ENCODE measurements at places on chromosomes 7 and 10.
A peak's percentile ranks its signal among the peaks of the same experiment; 100 is the strongest.

- DNase-seq, result no peak
Observed at GRCh38 chr10:74071157-74071556, 73.2 kb downstream of the VCL start.

DNA sequence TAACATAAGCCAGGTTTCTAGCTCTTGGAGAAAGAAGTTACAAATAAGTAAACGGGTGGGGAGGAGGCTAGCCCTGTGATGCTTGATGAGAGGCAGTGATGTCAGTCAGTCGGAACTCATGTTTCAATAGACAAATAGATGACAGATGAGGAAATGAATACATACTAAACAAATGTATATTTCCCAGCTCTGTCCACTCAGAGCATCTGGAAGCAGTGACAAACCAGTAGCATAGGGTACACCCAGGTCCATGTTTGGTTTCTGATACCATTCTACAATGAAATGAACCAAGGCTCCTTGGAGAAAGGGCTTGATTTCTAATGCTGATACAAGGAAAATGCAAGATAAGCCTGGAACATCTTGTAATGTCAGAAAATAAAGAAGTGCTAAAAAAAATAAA is 30.6 kb downstream of the PODXL start:
- no peak for DNase-seq

GRCh38 chr7:91710881-91711280 is 169.6 kb downstream of the MTERF1 start:
- DNase-seq, result no peak

- DNase-seq, result no peak
Observed at GRCh38 chr10:78931321-78932053, 137.3 kb upstream of the ZMIZ1 start.

DNA sequence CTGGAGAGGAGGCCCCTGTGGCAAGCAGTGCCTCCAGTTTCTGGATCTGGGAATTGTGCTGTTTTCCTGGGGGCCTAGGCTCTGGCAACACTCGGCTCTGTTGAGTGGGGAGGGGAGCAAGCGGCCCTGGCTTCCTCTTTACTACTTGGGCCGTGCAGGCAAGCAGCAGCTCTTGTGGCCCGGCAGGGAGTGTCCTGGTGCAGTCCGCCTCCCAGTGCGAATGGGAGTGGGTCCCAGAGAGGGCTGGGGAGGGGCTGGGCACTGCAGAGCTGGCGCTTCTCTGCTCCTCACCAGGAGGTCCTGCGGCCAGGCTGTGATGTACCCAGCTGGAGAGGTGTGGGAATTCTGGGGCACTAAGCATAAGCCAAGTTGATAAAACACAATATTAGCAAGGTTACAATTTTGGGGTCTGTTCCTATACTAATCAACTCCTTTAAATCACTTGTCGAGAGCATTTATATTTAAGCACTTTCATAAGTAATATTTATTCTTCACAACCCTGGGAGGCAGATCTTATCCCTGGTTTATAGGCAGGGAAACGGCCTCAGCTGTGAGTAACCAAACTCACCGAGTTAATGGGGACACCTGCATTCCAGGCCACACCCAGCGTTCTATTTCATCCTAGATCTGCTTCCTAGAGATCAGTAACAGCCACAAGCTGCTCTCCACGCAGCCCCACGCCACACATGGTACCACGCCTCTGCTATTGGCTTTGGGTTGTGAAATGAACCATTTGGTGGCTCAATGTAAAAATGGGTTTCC is 183.4 kb upstream of the PLXNA4 start:
- DNase-seq, result no peak

DNA sequence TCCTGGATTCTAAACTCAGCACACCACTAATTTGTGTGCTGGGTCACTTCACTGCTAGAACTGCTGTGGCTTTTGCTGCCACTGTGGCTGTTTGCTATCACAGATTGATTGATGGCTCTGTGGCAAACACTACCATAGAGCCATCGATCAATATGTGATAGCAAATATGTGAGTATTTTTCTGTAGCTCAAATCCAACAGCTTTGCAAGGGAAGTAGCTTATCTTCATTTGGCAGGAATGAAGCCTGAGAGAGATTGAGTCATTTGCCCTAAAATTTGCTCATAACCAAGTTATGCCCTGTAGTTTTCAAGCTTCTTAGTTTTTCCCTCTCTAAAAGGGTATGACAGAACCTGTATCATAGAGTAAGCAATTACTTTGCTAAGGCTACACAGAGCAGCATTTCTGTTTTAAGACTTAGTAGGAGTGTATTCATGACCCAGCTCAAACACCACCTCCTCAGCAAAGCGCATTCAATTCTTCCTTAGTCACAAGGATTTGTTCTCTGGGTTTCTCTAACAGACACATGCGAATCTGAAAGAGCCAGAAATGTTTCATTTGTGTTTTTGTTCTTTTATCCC is 43.1 kb downstream of the MINPP1 start:
- no peak for DNase-seq

- no peak for DNase-seq
Observed at GRCh38 chr7:38824948-38825347, 84.0 kb downstream of the VPS41 start.

DNA sequence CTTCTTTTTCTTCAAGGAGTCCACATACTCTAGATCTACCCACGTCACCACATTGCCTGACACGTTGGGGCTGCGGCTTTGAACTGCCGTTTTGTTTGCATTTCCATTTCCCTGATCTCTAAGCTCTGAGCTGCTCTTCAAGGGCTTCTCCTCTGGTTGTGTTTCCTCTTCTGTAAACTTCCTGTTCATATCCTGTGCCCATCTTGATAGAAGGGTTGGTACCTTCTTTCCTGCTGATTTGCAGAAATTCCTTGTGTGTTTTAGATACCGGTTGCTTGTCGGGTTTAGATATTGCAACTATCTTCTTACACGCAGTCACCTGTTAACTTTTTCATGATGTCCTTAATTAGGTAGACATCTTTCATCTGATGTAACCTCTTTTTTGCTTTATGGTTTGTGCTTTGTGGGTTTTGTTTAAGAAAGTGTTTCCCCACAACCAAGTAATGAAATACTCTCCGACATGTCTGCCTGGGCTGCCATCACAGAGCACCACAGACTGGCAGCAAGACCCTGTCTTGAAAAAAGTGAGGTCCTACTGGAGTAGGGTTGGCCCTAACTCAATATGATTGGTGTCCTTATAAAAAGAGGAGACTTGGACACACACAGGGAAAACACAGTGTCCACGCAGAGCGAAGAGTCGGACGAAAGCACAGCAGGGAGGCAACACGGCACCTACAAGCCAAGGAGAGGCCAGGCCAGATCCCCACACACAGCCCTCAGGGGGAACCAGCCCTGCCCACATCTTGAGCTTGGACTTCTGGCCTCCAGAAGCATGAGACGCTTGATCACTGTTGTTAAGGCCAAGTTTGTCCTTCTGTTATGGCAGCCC is 99.1 kb upstream of the PDGFA start:
- peak; percentile 82 for DNase-seq

GRCh38 chr7:155698633-155699032 is 54.2 kb downstream of the RBM33 start:
- no peak for DNase-seq

DNA sequence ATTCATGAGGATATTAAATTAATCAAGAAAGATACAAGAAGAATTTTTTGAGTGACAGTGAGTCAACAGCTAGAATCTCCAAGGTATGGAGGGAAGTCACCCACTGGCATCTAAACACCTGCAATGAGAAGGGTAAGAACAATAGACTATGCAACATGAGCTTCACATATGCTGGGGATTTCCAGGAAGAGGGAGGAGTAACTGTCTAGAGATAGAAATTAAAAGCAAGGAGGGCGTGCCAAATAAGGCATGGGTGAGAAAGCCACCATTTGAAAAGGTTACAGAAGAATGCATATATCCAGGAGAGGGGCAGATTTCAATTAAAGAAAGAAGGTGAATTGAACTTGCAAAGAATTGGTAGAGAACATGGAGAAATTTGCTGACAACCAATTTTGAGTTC is 365.7 kb downstream of the GPR37 start:
- DNase-seq, result no peak

DNA sequence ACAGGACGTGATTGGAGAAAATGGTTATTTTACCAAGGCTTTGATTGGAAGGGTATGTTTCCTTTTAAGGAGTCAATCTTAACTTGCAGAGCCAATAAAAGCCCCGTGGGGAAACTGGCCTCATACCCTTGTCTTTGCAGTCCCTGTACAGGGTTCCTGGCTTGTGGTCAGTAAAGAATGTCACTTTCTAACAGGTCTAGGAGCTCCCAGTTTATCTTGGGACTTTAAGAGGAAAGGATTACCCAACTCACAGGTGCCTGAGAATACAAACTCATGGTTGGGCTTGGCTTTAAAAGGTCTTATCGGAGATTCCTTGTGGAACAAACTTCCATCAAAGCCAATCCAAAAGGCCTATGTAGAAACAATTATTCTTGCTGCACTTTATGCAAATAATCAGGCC is 221.8 kb downstream of the PHF14 start:
- DNase-seq, result no peak

DNA sequence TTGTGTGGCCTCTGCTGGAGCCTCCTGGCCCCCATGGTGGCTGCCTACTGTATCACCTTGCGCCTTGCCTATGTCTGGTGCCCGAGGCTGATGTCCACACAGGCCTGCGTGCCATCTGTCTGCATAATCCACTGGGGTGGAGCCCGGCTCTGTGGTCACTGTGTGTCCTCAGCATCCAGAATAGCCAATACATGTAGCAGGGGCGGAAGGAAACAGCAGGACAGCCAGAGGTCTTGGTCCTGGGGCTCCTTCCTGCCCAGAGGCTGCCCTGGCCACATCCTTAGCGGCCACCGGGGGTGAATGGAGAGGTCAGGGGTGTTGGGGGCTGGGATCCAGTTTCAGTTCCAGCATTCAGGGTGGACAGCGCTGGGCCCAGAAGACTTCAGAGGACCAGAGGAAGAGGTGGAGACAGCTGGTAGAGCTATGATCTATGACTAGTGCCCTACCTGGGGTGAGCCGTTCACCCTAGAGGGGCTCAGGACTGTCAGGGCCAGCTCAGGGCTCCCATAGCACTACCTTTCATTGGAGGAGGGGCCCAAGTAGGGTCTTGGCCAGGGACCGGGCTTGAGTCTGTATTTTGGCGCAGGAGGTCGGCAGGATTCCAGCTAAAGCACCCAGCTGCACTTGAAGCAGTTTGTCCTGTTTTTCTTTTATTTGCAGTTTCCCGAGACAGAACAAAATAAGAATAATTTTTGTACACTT is 15.9 kb downstream of the YKT6 start:
- no peak for DNase-seq

- peak; percentile 72 for DNase-seq
Observed at GRCh38 chr10:3961082-3961481, 176.1 kb upstream of the KLF6 start.

DNA sequence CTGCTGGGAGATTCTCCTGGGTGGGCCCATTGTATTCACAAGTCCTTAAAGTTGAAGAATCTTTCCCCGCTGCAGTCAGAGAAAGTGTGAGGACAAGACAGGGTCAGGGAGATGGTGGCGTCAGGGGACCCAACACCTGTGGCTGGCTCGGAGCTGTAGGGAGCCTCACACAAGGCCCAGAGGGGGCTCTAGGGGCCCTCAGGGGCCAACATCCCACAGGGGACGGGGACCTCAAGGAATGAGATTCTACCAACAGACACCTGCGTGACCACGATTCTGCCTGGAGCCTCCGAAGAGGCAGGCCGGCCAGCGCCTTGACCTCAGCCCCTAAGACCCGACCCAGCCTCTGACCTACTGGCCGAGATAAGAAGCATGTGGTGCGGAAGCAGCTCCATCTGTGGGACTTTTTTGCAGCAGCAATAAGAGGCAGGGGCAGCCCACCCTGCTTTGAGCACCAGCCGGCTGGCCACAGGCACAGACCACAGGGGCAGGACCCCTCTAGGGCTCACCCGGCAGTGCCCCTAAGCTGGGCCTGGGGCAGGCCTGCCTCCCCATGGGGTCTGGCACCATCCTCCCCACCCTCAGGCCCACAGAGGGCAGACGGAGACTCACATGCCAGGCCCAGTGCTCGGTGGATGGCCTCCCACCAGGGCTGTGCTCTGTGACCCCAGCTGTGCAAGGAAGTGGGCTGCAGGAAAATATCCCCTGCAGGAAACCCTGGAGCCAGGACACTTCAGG is 13.2 kb downstream of the RASGEF1A start:
- no peak for DNase-seq

DNA sequence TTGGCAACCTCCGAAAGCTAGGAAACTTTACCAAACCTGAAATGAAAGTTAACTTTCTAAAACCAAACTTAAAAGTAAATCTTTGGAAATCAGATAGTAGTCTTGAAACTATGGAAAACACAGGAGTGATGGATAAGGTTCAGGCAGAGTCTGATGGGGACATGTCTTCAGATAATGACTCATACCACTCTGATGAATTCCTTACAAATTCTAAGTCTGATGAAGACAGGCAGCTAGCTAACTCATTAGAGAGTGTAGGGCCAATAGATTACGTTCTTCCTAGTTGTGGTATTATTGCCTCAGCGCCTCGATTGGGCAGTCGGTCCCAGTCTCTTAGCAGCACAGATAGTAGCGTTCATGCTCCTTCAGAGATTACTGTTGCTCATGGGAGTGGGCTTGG is 45.9 kb downstream of the MCMBP start:
- DNase-seq, result no peak

DNA sequence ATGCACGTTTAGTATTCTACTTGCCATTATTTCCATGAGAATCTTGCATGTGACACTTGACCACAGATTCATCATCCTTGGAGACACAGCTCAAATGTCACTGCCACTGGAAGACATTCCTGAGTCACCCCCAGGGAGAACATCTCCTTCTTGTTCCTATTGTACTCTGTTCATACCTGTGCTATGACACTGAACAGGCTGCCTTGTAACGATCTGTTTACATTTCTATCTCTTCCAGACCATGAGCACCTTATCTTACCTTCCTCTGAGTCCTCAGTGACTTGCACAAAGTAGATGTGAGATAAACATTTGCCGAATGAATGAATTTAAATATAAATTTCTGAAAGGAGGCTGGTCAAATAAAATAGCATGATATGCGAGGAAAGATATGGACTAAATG is 331.9 kb upstream of the LRRN3 start:
- DNase-seq, result no peak

- peak; percentile 67 for DNase-seq
Observed at GRCh38 chr10:3785851-3786271, 852 bp upstream of the KLF6 start.

GRCh38 chr7:92854501-92855238 is 18.3 kb upstream of the CDK6 start:
- no peak for DNase-seq

DNA sequence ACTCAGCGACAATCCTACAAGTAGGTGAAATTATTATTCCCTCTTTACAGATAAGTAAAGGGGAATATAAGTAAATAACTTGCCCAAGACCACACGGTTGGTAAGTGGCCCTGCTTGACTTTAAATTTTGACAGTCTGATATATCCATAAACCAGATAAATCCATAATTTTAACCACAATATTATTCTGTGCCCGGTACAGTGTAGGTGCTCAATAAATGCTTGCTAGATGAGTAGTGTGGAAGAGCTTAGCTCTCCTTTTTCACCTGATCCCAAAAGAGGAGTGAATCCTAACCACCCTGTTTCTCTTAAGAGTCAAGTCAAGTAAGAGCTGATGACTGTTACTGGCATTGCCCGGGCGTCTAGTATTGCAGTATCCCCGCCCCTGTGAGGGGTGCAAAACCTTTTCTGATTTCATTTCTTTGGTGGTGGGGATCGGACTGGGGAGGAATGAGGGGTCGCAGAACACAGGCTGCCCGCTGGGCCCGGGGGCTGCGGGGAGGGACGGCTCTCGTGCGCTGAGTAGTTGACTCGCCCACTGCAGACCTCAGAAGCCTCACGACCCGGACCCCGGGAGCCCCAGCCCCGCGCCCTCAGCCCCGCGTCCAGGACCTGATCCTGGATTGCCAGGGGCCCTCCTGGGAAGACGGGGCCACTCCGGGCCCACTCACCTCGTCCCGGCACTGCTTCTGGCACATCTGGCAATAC is 490 bp downstream of the KIN start:
- DNase-seq, result no peak
